ENCODE measurements at places on chromosomes 16 and 17.
A peak's percentile ranks its signal among the peaks of the same experiment; 100 is the strongest.

DNA sequence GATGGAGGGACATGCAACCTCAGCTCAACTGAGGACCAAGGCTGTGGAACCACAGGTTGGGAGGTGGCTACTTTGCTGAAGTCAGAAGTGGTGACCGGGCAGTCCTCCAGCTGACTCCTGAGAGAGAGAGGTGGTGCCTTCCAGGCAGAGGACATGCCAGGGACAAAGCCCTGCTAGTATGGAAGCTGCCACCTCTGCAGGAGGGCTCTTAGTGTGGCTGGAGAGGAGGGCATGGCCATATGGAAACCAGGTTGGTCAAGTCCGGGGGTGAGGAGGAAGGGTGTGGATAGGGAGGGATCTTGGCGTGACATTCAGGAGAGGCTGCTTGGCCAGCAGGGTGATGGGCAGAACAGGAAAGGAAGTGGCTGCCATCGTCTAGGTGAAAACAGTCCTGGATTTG is 5.7 kb downstream of the C16orf86 start:
- DNase-seq = no peak

DNA sequence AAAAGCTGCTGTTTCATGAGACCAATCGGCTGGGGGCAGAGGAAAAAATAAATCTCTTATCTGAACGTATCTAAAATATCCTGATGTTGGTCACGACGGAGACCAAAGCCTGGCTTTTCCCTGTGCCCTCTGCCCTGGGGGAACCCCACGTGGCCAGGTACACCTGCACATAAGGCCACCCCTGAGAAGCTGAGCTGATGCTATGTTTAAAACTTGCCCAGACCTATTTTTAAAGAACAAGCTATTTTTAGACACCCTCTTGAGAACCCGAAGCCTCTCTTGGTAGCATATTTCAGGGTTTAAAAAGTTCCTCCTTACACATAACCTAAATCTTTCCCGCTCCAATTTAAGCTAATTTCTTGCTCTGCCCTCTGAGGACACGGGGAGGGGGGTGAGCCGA is 210.4 kb downstream of the GSG1L start:
- DNase-seq = no peak

GRCh38 chr17:49076573-49077384 is 55.8 kb upstream of the B4GALNT2 start:
- no peak for DNase-seq

GRCh38 chr17:65160516-65160915 is 23.3 kb downstream of the RGS9 start:
- DNase-seq = no peak

DNA sequence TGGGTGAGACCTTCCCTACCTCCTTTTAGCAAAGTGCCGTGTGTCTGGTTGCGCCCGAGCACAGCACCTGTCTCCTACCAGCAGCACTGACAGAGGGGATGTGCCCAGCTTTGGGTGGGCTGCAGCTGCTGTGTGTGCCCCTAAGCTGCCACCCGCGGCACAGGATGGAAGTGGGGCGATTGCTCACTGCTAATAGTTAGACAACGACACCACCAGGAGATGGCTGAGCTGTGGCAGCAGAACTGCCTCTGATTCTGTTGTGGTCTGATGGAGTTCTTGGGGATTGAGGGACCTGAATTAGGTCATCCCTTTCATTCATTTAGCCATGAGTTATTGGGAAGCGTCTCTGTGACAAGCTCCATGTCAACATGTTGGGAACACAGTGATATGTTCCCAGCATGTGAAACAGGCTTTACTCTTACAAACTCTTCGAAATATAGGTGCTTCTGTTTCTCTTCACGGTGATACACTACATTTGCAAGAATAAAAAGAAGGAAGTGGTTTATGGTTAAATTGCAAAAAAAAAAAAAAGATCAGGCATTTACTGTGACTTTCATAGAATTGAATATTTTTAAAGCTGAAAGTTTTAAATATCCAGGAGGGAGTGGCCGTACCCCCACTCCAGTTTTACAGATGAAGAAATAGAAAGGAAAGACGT is 184.4 kb downstream of the MAF start:
- peak; percentile 65 for DNase-seq

DNA sequence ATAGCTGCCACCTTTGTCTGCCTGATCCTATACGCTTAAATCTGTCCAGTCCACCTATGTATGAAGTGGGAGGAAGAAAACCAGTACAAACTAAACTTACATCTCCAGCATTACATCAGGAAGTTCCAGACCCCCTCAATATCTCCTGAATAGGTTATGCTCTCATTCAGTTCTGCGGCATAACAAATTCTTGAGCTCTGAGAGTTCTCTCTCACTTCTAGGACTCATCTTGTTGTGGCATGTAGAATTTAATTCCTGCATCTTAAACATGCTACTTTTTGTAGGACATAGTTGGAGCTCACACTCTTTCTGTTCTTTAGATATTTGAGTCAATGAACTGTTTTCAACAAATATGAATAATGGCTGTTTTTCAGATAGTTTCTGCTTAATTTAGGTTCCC is 662.5 kb downstream of the CDH11 start:
- DNase-seq = no peak

DNA sequence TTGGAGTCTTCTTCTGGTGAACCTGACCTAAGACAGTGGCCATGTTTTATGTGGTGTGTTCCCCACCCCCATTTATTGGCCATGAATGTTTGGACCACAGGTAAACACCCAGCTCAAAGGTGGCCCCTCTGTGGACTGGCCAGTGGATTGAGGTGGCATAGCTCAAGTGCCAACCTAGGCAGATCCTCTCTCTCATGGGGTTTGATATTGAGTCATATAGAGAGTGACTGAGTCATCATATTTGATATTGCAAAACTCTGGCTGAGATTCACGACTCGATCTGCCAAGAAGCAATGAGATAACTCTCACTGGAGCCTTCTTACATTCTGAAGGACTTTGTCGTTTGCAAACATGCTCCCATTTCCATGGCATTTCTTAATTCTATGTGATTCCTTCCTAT is 10.5 kb upstream of the TEKT3 start:
- no peak for DNase-seq

DNA sequence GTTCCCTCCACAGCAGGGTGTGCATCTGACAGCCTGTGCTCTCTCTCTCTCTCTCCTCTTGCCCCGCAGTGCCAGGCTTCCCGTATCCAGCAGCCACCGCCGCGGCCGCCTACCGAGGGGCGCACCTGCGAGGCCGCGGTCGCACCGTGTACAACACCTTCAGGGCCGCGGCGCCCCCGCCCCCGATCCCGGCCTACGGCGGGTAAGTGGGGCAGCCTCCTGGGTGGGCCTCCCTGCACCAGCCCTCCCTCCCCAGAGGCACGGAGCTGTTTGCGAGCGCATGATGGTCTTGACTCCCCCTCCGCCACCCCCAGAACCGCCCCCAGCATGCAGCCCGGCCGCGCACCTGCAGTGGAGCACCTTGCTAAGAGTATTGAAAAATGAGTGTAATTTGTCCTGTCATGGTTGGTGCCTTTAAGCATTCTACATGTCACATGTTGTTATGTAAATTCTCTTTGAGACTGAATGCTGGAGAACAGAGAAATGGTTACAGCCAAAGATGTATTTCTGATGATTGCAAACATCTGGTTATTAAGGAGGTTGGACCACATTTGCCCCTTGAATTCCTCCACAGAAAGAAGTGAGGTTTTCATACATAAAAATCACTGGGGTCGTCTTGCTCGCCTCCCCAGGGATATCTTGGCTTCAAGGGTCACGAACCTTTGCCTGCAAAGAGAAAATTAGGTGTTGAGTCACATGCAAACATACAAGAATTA is 321.3 kb downstream of the RBFOX1 start:
- no peak for DNase-seq

DNA sequence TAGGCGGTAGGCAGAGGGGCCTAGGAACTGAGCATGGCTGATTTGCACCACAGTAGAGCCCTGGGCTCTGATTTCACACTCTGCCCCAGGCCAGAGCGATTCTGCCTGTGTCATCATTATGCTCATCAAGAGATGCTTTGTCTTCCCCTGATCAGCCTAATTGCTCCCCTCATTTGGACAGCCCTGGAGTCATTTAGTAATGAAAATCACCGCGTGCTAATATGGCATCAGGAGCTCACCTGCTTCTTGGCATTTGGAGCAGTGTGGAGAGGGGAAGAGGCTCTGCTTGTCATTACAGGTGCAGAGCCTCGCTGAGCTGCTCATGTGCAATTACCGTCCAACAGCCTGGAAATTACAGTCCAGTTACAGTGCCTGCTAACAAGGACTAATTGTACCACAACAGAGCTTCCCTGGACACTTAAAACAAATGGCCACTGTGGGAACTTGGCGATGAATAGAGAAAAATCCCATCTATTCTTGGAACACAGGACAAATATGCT is 157.1 kb upstream of the WSCD1 start:
- no peak for DNase-seq

- DNase-seq = no peak
Observed at GRCh38 chr16:58768145-58768544, 34.0 kb upstream of the GOT2 start.

- DNase-seq = no peak
Observed at GRCh38 chr16:63228259-63228658, 1192.0 kb upstream of the CDH8 start.

DNA sequence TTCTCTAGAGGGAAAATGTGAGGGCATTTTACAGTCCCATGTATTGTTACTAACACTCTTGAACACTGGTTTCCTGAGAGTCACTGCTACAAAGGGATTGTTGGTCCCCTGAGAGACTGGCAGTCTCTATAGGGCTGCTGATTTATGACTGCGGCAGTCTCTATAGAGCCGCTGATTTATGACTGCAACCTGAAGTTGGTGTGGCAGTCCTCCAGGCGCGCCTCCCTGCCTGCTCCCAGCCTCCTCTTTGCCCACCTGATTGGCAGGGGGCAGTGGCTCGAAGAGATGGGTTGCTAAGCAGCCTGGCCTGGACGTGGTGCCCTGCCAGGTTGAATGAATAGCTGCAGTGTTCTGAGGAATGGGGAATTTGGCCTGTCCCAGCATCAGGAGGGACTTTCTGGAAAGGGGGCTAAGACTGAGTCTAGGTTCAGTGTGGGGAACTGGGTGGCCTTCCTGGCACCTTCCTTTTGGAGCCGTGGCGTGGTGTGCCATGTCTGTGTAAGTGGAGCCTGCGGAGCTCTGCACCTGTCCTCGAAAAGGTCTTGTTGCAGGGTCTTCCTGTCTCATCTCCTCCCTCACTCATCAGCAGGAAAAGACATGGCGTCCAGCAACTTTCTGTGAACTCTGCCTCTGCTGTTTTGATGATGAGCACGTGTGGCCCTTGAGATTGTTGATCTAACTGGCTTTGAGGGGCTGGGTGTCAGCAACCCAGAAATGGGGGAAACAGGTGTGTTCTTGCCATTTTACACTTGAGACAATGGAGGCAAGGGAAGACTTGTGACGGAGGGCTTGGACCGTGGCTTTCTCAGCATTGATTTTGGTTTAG is 24.9 kb downstream of the SAP30BP start:
- no peak for DNase-seq

- no peak for DNase-seq
Observed at GRCh38 chr16:54375071-54375470, 88.5 kb upstream of the IRX3 start.

DNA sequence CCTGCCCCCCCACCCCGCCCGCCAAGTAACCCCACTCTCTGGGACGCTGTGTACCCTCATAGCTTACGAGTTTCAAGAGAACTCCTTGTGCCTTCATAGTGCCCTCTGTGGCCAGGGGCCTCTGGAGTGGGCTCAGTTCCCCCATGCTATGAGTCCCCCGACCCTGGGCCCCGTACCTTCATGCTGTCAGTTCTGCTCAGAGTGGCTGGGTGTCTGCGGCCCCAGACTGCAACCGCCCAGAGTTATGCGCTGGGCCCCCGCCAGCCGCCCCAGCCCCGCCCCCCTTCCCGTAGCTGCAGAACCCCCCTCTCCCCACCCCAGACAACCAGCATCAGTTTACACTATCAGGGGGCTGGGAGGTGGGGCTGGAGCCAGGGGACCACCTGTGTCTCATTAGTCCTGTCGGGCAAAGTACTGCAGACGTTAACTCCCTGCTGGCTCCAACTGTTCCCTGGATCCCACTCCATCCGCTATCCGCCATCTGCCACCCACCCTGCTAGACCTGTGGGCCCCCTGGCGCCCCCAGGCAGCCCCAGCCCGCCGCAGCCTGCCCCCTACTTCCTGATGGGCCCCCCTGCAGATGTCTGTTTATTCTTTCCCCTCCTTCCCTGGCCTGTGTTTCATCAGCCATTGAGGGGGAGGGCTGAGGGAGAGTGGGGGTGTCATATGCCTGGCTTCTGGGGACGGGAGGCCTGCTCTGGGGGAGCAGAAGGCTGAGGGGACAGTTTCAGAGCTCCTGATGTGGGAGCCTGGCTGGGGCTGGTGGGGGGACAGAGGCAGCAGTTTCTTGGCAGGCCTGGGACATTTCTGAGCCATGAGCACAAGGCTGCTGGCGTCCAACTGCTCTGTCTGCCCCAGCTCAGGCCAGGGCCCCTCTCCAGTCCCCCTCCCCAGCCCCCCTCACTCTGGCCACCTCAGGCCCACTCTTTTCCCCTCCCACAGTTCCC is at the start of gene MFAP4:
MFAP4 (minus strand) TSS at position 217 of the 947 bp plus-strand sequence; CDS start at position 182, 35 bp downstream.
- no peak for DNase-seq

DNA sequence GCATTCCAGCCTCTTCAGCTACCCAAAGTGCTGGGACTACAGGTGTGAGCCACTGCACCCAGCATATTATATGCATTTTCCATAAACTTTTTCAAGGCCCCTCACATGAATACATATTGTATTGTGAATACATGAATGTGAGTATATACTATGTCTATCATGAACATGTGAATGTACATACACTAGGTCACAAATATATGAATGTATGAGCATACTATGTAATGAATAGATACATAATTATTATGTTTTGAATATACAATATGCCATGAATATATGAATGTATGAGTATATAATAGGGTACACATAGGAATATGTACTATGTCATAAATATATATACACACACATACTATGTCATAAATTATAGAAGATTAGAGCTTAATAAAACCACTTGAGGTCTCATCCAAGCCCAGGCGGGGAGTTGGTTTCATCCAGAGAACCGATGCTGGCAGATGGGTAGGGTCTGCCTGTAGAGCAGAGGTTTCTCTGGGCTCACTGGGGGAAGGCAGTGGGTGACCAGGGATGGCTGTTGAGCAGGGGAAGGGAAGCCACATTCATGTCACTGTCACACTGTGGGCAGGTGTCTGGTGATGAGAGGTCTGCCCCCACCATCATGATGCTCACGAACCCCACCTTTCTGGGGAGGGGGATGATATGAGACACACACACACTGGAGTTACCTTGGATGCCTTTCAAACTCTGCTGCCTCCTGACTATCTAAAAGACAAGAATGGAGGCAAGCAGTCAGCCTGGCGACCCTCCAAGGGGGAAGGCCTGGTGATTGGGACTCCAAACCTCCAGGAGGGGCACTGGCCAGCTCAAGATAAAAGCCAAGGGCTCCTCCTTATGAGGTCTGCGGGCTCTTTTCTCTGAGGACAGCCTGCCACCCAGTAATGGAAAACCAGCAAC is 7.3 kb downstream of the C16orf95 start:
- no peak for DNase-seq

- DNase-seq = no peak
Observed at GRCh38 chr16:72066747-72067146, 3.7 kb downstream of the HPR start.

- no peak for DNase-seq
Observed at GRCh38 chr16:84095466-84095865, 21.3 kb downstream of the MBTPS1 start.

GRCh38 chr16:10943064-10943353 is 741 bp upstream of the DEXI start:
- DNase-seq = no peak

GRCh38 chr17:62134397-62134796 is 69.3 kb upstream of the MED13 start:
- DNase-seq = no peak
